ENCODE measurements at places on chromosomes 12 and 14. TPM values are rescaled to one million over a fixed set of nuclear protein-coding genes. Genes with fewer than 3 reads are reported as not detected.

Gene ABCD2
- total RNA-seq, result 0.55 TPM

Gene DPY19L2
- total RNA-seq, result 2.5 TPM

Gene OLR1
- 7.3 TPM for total RNA-seq

Gene FAR2
- 3.2 TPM for total RNA-seq

Gene POMT2
- 13.7 TPM for total RNA-seq

Gene PLEKHH1
- 0.94 TPM for total RNA-seq

GRCh38 chr12:100414739-100415138 lies 57.9 kb downstream of the SLC17A8 start:
- no peak for DNase-seq

DNA sequence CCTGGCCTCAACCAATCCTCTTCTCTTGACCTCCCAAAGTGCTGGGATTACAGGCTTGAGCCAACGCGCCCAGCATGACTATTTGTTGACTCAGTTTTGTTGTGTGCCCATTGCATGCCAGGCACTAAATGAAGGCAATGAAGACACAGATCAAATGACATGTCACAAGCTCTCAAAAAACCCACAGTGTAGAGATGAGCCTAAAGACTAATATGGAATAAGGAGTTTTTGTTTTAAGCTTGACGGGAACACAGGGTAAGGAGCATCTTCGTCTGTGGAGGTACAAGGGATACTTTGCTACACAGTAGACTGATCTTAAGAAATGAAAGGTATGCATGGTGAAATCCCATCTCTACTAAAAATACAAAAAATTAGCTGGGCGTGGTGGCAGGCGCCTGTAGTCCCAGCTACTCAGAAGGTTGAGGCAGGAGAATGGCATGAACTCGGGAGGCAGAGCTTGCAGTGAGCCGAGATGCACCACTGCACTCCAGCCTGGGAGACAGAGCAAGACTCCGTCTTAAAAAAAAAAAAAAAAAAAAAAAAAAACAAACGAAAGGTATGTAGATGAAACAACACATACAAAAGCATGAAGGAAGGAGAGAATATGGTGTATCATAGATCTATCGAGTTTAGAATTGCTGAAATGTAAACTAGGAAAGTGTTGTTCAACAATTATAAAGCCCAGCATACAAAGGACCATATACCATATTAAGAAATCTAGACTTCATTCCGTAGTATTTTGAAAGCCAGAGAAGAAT lies 122.1 kb upstream of the PTPRB start:
- no peak for DNase-seq

DNA sequence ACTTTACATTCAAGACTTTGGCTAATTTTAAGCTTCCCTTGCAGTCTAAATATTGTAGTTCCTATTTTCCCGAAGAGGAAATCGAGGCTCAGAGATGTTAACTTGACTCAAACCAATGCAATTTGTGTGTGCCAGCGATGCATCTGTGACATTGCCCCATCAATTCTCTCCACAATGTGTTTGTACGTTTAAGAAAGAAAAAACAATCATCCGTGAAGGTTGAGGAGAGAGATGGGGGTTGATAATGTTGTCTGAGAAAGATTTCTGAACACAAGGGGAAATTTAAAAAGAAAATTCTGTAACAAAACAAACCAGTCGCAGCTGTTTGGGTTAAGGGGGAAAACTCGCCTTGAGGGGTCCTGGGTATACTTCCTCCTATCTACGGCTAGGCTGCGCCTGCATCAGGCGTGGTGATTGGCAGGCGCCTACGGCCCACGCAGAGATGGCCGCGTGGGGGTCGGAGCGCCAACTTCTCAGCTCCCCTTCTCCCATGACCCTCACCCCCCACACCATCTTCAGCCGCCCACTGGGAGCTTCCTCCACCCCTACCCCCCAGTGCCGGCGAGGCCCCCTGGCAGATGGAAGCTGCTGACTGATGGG lies 12.3 kb downstream of the SIX1 start:
- no peak for DNase-seq

DNA sequence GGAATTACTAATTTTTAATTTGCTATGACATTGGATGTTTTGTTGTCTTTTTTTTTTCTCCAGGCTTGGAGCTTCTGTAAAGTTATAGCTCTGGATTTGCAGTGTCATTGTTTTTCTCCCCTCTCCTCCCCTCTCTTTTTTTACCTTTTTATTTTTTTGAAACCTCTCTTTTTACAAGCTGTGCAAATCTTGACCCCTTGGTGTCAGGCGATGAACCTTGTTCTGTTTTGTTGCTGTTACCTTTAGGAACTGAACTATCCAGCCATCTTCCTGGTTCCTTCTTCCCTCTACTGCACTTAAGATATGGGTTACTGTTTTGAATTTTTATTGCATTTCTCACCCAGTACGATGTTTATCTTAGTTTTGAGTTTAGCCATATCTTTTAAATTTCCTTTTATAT lies 13.7 kb downstream of the KTN1 start:
- DNase-seq, result no peak

DNA sequence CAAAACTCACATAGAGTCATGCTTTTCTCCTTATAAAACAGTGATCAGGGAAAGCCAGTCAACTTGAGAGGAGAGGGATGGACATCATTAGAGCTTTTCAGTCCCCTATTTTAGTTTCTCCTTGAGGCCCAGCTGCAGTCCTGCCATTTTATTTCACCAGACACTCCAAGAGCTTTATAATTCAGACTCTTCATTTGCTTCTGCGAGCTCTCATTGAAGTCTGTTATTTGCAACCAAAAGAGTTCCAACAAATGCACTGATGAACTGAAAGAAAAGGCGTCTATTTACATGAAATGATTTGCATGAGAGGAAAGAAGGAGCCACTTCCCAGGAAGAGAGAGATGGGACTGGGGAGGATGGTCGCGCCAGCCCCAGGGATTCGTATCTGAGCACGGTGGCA lies 86.8 kb downstream of the NDUFA12 start:
- DNase-seq, result no peak

- no peak for DNase-seq
Observed at GRCh38 chr14:73809391-73809790, 42.2 kb upstream of the PTGR2 start.

GRCh38 chr12:92717202-92717601 lies 14.4 kb downstream of the PLEKHG7 start:
- DNase-seq, result peak; percentile 15

DNA sequence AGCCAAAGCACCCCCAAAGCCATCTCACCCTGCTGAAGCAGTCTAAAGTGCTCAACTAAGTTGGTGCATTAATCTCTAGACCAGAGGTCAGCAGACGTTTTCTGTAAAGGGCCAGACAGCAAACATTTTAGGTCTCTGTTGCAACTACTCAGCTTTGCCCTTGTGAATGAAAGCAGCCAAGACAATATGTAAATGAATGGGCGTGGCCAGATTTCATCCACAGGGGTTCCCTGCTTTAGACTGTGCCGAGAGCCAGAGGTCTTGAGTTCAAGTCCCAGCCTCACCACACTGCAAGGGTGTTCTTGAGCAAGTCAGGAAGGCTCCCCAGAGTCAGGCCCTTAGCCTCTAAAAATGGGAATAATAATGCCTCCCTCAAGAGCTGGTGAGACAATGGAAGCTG lies 166.2 kb downstream of the CHST11 start:
- no peak for DNase-seq

GRCh38 chr12:713281-713875 lies 39.0 kb upstream of the WNK1 start:
- no peak for DNase-seq

DNA sequence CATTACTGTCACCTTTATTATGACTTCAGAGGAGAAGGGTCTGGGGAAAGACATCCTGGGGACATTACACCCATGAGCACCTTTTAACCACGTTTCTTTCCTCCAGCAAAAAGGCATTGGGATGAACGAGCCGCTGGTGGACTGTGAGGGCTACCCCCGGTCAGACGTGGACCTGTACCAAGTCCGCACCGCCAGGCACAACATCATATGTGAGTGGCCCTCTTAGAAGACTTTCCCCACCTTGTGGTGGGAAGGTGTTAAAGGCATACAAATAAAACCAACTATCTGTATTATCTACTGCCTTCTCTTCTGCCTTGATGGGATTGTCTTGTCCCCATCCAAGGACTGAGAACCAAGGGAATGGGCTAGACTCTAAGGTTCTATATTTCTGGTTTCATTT lies 6.0 kb downstream of the PSMD9 start:
- no peak for DNase-seq

DNA sequence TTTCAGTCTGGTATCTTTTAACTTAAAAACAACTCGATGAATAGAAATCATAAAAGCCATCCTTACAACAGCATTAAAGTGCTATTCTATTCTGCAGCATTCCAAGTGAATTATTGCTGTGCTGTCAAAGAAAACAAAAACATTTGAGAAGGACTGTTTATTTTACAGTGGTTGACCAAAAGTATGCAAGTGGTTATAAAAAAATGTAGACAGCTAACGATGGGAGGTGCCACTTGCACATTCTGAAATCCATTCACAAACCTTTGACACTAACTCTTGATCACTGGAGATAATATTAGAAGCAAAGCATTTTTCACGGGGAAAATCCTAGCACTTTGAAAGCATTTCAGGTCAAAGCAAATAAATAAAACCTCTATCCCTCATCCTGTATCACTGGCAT lies 55.6 kb downstream of the HMGA2 start:
- DNase-seq, result peak; percentile 83

DNA sequence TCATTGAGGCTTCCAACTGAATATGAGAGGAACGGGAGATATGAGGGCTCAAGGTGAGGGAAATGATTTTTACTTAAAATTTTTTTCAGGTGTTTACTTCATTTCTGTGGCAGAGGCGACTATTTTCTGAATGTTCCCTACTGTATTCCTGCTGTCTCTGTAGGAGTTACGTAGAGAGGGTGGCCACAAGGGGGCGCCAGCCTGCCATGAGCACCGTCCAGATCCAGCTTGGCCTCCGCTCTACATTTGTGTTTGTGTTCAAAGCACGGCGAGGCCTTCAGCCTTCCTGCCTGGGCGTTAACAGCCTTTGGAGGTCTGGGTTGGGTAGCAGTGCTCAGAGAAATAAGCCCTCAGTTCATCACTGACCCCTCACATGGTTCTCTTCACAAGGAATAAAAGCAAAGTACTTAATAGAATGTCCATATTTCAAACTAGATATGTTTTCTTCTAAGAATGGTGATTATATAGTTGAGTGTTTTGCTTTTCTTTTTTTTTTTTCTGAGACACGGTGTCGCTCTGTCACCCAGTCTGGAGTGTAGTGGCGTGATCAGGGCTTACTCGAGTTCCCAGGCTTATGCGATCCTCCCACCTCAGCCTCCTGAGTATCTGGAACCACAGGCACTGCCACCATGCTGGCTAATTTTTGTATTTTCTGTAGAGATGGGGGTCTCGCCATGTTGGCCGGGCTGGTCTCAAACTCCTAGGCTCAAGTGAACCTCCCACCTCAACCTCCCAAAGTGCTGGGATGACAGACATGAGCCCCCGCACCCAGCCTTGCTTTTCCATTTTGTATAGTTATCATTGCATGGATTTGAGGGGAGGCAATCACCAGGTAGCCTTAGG lies 22.3 kb downstream of the CKB start:
- DNase-seq, result peak; percentile 79

DNA sequence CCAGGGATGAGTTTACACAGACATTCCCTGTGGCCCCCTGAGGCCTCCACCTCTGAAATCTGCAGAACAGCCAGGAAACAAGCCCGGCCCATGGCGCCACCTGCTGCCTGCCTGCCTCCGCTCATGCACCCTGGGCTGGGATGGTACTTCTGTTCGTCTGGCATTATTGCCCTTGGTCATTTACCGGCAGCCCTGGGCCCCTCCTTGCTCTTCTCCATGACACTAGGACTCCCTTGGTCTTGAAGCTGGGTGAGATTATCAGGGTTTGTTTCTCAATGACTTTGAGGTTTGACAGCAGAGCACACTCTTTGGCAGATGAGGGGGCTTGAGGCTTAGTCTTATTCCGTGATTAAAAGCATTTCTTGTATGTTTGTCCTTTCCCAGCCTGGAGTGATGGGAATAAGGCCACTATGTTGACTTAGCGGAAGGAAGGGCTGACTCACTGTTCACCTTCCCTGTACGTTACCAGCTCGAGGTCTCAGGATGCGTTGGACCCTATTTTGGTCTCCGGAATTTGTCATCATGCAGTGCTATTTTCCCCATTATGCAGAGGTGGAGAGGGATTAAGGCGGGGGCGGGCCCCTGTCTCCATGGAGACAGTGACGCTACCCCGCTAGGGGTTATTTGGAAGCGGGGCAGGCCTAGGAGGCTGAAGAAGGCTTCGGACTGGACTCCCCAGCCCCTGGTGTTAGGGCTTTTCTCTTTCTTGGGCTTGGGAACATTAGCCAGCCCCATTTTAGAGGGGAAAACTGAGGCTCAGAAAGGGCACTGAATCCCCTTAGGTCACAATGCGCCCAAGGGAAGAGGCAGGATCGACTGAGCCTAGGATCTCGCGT lies 706 bp upstream of the PEX5 start:
- peak; percentile 80 for DNase-seq

GRCh38 chr14:61569812-61570548 lies 125.3 kb upstream of the HIF1A start:
- peak; percentile 95 for DNase-seq

DNA sequence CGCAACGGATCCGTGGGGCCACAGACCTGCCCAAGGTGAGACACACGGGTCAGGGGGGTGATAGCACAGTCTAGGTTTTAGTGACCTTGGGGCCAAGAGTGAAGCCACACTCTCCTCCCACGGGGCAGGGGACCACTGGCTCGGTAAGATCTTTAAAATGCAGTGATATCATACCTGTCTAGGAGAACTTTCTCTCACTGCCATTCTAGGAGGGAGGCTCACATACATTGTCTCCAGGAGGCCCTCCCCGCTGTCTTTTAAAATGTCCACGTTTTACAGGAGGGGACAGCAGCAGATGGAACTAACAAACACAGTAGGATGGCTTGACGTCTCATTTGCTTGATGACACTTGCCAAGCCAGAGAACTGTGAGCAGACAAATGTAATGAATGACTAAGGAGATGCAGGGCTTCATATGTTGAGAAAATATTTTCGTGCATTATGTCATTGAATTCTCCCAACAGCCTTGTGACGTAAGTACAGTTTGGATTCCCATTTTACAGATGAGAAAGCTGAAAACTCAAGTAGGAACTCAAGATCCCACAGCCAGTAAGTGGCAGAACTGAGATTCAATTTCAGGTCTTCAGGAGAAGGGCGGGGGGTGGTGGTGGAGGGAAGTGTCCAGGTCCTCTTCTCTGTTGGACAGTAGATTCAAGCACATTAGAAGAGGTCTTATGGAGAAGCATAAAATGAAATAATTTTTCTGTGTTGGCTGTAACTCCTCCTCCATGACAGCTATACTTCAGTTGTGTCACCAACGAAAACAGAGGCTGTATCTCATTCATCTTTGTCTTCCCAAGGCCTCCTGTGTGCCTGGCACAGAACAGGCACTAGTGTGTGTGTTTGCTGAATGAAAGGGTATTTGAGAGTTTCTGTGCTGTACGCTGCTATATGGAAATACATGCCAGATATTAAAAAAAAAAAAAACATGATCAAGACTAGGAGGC lies 2.1 kb downstream of the VASH1 start:
- no peak for DNase-seq

GRCh38 chr14:100022772-100023451 lies 42.3 kb upstream of the EVL start:
- DNase-seq, result no peak
